ENCODE measurements at places on chromosomes 1 and 21.

GRCh38 chr1:185155600-185156287, 1.0 kb downstream of the TRMT1L start:
- DNase-seq: peak; percentile 62

GRCh38 chr21:36522219-36522808, 42.4 kb upstream of the CLDN14 start:
- DNase-seq: no peak

GRCh38 chr1:100360790-100361510, 8.6 kb downstream of the CDC14A start:
- DNase-seq: peak; percentile 9

GRCh38 chr1:194809665-194810064, 1623.3 kb upstream of the B3GALT2 start:
- no peak for DNase-seq

GRCh38 chr21:42521384-42521783, 7.7 kb downstream of the SLC37A1 start:
- DNase-seq: no peak

- no peak for DNase-seq
Observed at GRCh38 chr1:201405484-201405831, 6.3 kb upstream of the LAD1 start.

- peak; percentile 19 for DNase-seq
Observed at GRCh38 chr1:39727221-39727931, 11.3 kb upstream of the PPIE start.

- DNase-seq: no peak
Observed at GRCh38 chr1:94820936-94821335, 779 bp downstream of the SLC44A3 start.

GRCh38 chr1:227396539-227397353, 78.5 kb upstream of the CDC42BPA start:
- no peak for DNase-seq

- DNase-seq: no peak
Observed at GRCh38 chr1:36845802-36846201, 188.5 kb downstream of the GRIK3 start.

DNA sequence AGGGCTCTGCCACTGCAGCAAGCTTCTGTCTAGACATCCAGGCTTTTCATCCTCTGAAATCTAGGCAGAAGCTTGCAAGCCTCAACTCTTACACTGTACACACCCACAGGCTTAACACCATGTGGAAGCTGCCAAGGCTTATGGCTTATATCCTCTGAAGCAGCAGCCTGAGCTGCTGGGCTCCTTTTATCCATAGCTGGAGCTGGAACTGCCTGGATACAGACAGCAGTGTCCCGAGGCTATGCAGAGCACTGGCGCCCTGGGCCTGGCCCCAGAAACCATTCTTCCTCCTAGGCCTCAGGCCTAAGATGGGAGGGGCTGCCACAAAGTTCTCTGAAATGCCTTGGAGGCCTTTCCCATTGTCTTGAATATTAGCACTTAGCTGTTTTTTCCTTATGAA, 19.3 kb upstream of the POGK start:
- DNase-seq: no peak

GRCh38 chr21:22575165-22575584, 1577.0 kb downstream of the NCAM2 start:
- peak; percentile 59 for DNase-seq

- peak; percentile 87 for DNase-seq
Observed at GRCh38 chr21:39313571-39314142, at the start of gene BRWD1. TSS of gene BRWD1 (minus strand) at chr21:39313632. CDS start at chr21:39313491, 141 bp downstream.

DNA sequence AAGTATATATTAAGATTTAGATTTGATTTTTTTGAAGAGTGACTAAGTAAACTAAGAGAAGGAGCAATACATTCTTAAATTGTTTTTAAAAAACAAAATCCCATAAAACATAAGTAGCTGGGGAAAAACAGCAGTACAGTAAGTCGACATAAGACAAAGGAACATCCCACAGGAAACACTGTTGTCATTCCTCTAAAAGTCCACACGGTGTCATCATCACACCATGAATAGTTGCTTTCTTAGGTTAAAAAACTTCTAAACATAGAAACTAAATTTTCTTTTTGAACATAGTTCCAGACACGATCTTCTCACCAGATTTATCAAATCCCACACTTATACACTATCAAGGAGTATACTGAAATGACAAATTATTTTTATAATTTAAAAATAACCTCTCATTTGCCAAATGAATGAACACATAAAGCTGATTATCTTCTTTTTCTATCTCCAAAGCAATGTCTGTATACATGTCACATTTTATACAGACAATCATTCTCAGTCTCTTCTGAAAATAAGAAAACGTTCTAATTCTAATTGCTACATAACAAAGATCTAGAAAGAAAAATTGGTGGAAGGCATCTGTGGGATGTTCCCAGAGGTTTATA, 15.8 kb downstream of the ODF2L start:
- DNase-seq: peak; percentile 75

- DNase-seq: peak; percentile 64
Observed at GRCh38 chr1:8122477-8123407, 96.6 kb upstream of the ERRFI1 start.

DNA sequence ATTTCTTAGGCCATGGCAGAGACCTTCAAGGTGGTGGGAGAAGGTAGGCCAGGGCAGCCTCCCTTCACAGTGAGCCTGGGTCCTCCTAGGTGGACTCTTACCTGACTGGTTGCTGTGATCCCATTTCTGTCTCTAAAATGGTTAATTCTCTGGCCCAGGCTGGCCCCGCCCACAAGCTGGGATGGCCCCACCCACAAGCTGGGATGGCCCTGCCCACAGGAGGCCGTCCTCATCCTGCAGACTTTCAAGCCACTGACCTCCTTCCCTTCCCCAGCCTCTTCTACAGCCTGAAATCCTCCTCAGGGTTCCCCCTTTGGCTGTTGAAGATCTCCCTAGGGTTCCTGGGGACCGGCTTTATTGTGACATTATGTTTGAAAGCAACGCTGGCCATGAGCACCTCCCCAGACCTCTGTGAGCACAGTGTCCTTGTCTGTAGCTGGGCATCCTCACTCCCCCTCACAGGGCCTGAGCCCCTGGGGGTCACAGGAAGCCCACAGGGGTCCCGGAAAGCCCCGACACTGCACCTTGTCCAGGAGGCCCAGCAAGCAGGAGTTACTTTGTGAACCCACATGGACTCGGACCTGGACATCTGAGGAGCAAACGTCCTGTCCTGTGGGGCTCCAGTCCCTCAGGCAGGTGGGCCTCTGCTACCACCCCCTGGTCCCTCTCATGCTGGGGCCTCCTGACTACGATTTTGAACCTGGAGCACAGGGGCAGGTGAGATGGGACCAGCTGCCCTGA, 621.7 kb downstream of the MATN1 start:
- DNase-seq: no peak

DNA sequence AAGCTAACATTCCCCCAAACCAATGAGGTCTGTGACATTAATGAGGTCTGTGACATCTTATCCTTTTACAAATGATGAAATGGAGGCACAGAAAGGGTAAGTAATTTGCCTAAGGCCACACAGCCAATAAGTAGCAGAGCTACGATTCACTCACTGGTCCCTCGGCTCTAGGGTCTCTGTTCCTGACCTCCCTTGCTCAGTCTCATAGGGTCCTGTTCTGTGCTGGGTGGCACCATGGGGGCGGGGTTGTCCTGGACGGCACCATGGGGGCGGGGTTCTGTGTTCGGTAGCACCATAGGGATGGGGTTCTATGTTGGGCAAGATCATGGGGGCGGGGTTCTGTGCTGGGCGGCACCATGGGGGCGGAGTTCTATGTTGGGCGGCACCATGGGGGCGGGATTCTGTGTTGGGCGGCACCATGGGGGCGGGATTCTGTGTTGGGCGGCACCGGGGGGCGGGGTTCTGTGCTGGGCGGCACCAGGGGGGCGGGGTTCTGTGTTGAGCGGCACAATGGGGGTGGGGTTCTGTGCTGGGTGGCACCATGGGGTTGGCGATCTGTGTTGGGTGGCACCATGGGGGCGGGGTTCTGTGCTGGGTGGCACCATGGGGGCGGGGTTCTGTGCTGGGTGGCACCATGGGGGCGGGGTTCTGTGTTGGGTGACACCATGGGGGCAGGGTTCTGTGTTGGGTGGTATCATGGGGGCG, 55.6 kb downstream of the CLSTN1 start:
- DNase-seq: no peak
